ENCODE measurements at places on chromosomes 16 and 17.

DNA sequence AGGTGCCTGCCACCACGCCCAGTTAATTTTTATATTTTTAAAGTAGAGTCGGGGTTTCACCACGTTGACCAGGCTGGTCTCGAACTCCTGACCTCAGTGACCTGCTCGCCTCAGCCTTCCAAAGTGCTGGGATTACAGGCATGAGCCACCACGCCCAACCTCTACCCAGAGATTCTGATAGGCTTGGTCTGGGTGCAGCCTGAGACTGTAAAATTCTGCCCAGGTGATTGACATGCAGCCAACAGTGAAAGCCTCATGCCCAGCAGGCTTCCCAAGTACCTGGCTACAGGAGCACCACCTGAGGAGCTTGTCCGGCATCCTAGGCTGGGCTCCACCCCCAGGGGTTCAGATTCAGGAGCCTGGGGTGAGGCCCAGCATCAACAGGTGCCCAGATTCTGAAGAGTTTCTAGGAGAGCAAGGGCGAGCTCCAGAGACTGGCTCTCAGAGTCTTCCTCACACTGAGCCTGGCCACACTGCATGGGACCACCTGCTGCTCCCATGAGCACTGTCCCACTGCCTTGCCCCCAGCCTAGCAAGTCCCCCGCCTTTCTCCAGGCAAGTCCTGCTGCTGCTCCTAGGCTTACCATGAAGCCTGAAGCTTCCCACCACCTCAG, 16.6 kb downstream of the ZNF385C start:
- H3K27me3 ChIP-seq: peaks cover 2% of the 10 kb centered on the region
- no peak for DNase-seq

GRCh38 chr17:14302431-14303099, 1.7 kb downstream of the HS3ST3B1 start:
- H3K4me1 ChIP-seq: peaks cover 59% of the 10 kb centered on the region
- peak overlapping the region; percentile 88 for H3K27ac ChIP-seq
- peak overlapping the region; percentile 97 for H3K4me3 ChIP-seq
- H3K36me3 ChIP-seq: no peaks in the 10 kb centered on the region
- H3K27me3 ChIP-seq: no peaks in the 10 kb centered on the region

DNA sequence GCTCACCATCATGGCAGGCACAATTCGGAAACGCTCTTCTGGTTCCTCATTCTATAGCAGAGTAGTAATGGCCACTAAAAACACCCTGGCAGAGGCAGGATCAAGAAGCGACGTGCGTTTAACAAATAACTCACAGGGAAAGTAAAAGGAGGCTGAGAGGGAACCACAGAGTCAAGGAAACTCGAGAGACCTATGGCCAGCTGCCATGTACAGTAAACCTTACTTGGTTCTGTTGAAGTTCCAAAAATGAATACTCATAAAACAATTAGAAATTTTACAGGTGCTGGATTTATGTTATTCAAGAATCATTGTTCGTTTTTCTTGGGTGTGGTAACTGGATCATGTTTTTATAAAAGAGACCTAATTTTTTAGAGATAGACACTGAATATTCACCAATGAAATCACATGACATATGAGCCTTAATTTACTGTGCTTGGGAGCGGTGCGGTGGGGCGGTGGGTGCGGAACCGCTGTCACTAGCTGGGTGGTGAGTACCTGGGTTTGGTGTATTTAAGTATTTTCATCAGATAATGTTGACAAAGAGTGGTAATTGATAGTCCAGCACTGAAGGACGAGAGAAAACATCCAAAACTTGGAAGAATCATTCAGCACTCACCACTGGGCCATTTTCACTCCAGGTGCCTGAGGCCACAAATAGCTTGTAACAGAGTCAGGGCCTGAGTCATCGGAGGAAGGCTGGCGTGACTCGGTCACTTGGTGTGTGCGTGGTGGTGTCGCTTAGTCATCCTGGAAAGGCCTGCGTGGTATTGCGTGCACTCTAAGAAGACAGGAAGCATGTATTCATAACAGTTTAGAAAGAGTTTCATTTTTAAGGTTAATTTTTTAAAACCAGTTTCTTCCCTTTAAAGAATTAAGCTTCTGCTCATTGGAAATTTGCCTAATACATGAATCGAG, 135.4 kb upstream of the CHMP6 start:
- DNase-seq: peak; percentile 93
- H3K27ac ChIP-seq: peak overlapping the region; percentile 98
- peaks cover 44% of the 10 kb centered on the region for H3K4me1 ChIP-seq
- H3K4me3 ChIP-seq: peak overlapping the region; percentile 24

- H3K27me3 ChIP-seq: no peaks in the 10 kb centered on the region
- peaks cover 2% of the 10 kb centered on the region for H3K36me3 ChIP-seq
- no peak for DNase-seq
- H3K4me1 ChIP-seq: peaks cover 20% of the 10 kb centered on the region
- H3K4me3 ChIP-seq: peak within 1 kb of the TSS; percentile 98
These were observed at the start of gene TMEM220 for GRCh38 chr17:10729334-10730193. TSS of gene TMEM220 (minus strand) at chr17:10730023. CDS start at chr17:10729851, 172 bp downstream.
